ENCODE measurements at places on chromosomes 12 and 14.

GRCh38 chr14:38522724-38523123 lies 266.8 kb upstream of the CLEC14A start:
- no peak overlapping the region for H3K4me3 ChIP-seq
- H3K36me3 ChIP-seq: no peaks in the 10 kb centered on the region
- DNase-seq: no peak
- H3K4me1 ChIP-seq: no peaks in the 10 kb centered on the region
- H3K27ac ChIP-seq: no peak overlapping the region
- H3K27me3 ChIP-seq: no peaks in the 10 kb centered on the region

DNA sequence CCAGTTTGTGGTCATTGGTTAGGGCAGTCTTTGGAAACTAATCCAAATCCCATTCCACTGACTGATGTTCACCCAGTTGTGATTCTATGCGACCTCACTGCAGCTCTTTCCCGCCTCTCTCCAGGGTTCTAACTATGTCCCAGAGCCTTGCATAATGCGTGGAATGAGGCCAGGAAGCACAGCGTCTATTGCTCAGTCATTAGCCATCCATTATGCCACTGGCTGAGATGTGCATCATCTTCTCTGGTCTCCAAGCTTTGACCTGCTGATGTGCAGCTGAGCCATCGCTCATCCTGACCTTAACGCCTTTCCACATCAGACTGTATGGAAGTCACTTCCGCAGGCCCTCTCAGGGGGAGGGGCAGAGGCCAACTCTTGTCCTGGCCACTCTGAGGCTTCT lies 115.4 kb upstream of the VRK1 start:
- no peak for DNase-seq
- no peaks in the 10 kb centered on the region for H3K27me3 ChIP-seq
- no peak overlapping the region for H3K27ac ChIP-seq

GRCh38 chr12:6612247-6612646 lies 5.1 kb upstream of the CHD4 start:
- peaks cover 43% of the 10 kb centered on the region for H3K4me1 ChIP-seq
- H3K36me3 ChIP-seq: no peaks in the 10 kb centered on the region
- no peak overlapping the region for H3K4me3 ChIP-seq
- peak; percentile 71 for DNase-seq

DNA sequence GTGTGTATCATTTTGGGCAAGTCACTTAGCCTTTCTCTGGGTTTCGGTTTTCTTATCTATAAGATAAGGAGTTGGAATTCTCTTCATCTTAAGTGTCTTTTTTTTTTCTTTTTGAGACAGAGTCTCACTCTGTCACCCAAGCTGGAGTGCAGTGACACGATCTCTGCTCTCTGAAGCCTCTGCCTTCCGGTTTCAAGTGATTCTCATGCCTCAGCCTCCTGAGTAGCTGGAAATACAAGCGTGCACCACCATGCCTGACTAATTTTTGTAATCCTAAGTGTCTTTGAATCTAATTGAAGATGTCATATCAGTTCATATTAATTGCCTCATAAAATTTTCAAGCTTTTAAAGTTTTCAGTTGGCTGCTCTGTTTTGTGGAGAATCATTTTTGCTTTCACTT lies 4.0 kb downstream of the SRGAP1 start:
- H3K36me3 ChIP-seq: no peaks in the 10 kb centered on the region
- no peak for DNase-seq
- no peak overlapping the region for H3K4me3 ChIP-seq

- H3K27me3 ChIP-seq: no peaks in the 10 kb centered on the region
- no peak for DNase-seq
- H3K4me3 ChIP-seq: no peak overlapping the region
- H3K4me1 ChIP-seq: peaks cover 12% of the 10 kb centered on the region
Observed at GRCh38 chr12:92504594-92504981, 198.2 kb upstream of the PLEKHG7 start.

DNA sequence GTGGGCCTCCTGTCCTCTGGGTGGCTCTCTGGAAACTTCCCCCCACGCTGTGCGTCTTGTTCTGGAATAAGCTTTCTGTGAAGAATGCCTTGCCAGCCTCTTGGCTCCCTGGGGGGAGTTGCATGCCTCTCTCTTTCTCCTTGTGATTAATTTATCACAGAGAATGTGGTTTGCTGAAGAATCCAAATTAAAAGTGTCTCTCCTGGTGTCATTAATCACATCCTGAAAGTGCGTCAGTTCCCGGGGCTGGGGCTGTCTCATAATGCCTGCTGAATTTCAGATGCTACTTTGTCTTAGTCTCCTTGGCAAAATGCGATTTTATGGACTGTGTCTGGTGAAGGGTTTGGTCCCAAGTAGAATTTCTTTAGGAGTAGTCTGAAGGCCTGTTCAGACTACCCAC lies 787.7 kb upstream of the TMEM132C start:
- no peak for DNase-seq
- no peak overlapping the region for H3K4me3 ChIP-seq
- H3K4me1 ChIP-seq: no peaks in the 10 kb centered on the region
- H3K27me3 ChIP-seq: no peaks in the 10 kb centered on the region

Measured in natural killer cell (primary cell).